Activated T-cell treated with anti-CD3 and anti-CD28 coated beads, Interleukin-2, amount 50 U/mL, for 1 hour (primary cell): ENCODE measurements at places on chromosomes 5 and 9.

- no peak for DNase-seq
These were observed 22.8 kb upstream of the ZNF618 start for GRCh38 chr9:113853333-113853732.

- DNase-seq = no peak
These were observed 22.0 kb upstream of the AK3 start for GRCh38 chr9:4762886-4763541.

DNA sequence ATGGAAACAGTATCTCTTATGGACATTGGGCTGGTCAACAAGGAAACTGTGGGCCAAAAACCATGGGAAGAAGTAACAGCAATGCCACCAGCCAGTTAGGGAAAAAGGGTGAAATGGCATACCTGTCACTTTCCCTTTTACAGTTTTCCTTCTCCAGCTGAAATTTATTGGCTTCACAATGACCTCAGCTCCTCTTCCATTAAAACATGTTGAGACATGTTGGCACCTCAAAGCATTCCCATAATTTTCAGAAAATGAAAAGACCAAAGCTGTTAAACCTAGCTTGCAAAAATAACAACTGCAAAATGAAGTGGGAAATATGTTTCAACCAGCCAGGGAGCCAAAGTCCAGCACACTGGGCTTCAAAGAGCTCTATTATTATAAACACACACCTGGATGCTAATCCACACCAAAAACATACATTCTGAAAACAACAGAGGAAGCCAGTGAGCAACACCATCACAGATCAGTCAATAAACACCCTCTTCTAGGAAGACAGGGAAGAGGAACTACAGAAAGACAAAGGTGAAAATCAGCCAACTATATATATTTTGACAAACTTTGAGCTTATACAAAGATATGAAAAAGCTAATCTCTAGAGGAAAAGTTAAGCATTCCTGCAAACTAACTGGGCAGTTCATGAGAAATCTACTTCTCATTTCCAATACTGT is 78.4 kb upstream of the PTGER4 start:
- DNase-seq = no peak

DNA sequence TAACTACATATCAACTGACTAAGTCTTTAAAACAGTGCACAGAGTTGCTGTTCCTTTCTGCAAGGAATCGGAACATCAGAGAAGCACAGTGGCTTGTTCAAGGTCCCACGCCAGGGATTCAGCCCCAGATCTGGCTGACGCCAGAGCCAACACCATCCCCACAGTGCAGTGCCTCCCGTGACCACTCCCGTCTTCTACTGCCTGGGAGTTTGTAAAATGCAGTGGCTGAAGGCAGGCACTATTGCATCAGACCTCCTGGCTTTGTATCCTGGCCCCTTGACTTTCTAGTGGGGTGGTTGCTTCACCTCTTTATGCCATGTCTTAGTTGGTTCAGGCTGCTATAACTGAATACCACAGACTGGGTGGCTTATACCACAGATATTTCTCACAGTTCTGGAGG is 131.0 kb downstream of the NSG2 start:
- DNase-seq = no peak

- no peak for DNase-seq
These were observed 37.2 kb upstream of the CEP72 start for GRCh38 chr5:574906-575305.

- DNase-seq = no peak
These were observed 16.8 kb downstream of the SEMA5A start for GRCh38 chr5:9529041-9529480.

GRCh38 chr9:125240649-125240999 is 519 bp downstream of the HSPA5 start:
- DNase-seq = no peak
